Spleen (tissue), 13 donors: ENCODE measurements at places on chromosomes 3 and 15. TPM values are rescaled to one million over a fixed set of nuclear protein-coding genes. Genes with fewer than 3 reads are reported as not detected.
A peak's percentile ranks its signal among the peaks of the same experiment; 100 is the strongest.

Gene SLC9A9
- 51.0 TPM for total RNA-seq

Gene MAGI1
- 72.3 TPM for total RNA-seq

DNA sequence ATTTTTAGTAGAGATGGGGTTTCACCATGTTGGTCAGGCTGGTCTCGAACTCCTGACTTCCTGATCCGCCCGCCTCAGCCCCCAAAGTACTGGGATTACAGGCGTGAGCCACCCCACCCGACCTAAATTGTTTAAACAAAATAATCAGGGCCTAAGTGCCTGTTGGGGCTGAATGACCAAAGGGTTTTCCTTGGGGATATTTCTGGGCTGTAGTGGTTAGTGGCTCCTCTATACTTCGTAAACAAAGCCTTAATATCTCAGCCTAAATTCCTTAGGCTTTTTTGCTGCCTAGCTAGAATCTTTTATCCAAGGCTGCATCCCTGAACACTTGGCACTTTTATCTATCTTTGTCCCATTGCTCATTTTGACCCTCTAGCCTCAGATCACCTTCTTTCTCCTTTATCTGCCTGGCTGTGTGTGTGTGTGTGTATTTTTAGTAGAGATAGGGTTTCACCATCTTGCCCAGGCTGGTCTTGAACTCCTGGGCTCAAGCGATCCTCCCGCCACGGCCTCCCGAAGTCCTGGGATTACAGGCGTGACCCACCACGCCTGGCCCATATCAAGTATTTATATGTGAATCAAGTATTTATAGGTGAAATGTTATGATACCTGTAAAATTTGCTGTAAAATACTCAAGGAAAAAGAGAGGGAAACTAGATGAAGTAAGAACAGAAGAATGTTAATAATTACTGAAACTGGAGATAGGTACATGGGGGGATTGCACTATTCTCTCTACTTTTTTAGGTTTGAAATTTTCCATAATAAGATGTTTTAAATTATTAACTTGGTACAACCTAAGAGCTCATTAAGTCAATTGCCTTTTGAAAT is 1.8 kb downstream of the NUSAP1 start:
- H3K36me3 ChIP-seq, result no peaks in the 10 kb centered on the region
- H3K27me3 ChIP-seq, result no peaks in the 10 kb centered on the region
- H3K27ac ChIP-seq, result no peak overlapping the region
- no peak for DNase-seq
- peak overlapping the region; percentile 100 for H3K4me3 ChIP-seq
- H3K4me1 ChIP-seq, result peaks cover 13% of the 10 kb centered on the region

GRCh38 chr3:51955175-51955892 is at the start of gene GPR62:
TSS of gene GPR62 (plus strand) at chr3:51955381. CDS start at chr3:51955653, 272 bp downstream.
- peaks cover 40% of the 10 kb centered on the region for H3K4me1 ChIP-seq
- peaks cover 21% of the 10 kb centered on the region for H3K27me3 ChIP-seq
- no peak for DNase-seq
